Stimulated activated CD4-positive, alpha-beta T cell treated with anti-CD3 and anti-CD28 coated beads, Interleukin-4, amount 100 ng/mL, for 4 hours (primary cell): ENCODE measurements at places on chromosomes 5 and 9.

DNA sequence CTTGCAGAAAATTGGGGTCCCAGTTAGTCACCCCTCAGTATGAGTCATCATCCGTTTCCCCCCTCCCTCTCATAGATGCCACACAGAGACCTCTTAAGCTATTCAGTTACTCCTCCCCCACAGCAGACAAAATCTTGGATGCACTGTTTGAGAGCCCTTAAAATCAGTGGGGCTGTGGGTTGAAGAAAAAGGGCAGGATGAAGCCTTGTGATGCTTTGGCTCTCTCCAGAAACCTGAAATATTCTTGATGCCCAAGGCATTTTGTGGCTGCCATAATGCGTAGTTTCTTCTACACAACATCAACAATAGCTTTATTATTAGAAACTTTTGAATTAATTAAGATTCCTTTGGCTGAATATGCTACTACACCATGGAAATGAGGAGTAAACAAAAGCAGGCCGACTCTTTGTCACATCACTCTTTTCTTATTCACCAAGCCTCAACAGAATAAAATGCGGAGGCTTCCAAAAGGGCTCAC is 133.8 kb downstream of the MRPS30 start:
- no peak for DNase-seq

DNA sequence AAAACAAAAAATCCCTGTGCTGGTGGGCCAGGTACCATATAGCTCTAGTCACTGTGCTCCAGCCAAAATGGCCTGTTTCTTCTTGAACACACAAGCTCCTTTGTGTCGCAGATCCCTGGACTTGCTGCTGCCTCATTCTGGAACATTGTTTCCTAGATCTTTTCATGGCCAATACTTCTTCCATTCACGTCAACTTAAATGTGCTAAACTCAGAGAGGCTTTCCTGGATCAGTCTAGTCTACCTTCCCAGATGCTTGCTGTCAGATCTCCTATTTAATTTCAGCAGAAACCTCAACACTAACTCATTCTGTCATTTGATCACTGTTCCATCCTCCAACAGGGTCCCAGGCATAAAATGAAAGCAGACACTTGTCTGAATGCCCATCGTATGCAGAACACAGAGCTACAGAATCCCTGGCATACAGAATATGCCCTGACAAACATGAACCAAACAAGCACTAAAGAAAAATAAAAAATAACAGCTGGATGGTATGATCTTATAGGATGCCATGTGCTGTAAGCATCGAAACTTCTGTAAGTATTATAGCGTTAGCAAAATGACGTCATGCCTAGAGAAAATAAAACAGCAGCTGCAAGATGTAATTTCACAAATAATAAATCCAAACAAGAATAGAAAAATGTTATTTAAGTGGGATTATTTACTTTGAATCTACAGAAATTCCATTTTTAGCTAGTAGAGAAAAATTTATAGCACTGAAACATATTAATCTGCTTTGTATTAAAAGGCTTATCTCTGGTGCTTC is 403.7 kb upstream of the DAP start:
- no peak for DNase-seq

GRCh38 chr5:52626312-52626711 is 161.4 kb upstream of the ITGA1 start:
- DNase-seq: no peak

- DNase-seq: no peak
Measured at GRCh38 chr5:32217886-32218396, 43.8 kb upstream of the GOLPH3 start.

DNA sequence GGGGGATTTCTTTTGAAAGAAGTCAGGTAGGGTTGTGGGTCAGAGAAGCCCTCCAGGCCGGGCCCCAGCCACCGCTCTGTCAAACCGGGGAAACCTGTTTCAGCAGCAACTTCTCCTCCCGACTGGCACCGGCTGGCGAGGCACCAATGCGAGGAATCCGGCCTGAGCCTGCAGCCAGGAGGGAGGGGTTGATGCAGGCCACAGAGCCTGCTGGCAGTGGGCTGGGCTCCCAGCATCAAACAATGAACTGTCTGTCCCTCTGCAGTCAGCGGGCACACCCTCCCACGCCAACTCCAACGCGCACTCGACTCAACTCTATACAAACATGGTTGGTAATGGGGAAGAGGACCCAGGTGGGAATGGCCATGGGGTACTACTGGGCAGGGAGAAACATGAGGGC is 12.1 kb downstream of the PCDH1 start:
- DNase-seq: no peak

DNA sequence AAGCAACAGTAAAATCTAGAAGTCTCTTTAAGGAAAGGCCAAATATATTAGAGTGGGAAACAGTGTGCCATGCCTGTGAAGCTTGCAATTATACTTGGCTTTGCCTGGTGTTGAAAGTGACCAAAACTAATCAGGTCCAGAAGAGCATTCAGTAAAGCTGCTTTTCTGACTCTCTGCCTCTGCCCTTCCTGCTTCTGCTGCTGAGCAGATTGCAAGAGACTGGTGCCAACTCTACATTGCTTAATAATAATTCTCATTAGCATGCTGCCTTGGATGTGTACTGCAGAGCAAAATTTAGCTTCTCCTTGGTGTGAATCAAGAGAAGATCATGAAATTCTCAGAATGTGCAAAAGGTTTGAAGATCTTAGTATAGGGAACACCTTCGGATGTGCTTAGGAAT is 120.4 kb upstream of the RFX3 start:
- no peak for DNase-seq

DNA sequence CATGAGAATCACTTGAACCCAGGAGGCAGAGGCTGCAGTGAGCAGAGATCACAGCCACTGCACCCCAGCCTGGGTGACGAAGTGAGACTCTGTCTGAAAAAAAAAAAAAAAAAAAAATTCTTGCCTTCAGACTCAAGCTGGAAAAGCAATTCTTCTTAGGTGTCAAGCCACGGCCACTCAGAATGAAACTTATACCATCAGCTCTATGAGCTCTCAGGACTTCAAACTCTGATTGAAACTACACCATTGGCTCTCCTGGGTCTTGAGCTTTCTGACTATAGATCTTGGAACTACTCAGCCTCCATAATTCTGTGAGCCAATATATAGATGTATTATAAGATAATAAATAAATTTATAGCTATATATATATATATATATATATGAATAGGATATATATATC is 12.9 kb upstream of the FGF10 start:
- DNase-seq: no peak

- no peak for DNase-seq
Measured at GRCh38 chr9:107093365-107094060, 189.6 kb upstream of the RAD23B start.

GRCh38 chr5:146025114-146025680 is 80.2 kb downstream of the PLAC8L1 start:
- DNase-seq: no peak

GRCh38 chr5:5158472-5158895 is 18.4 kb downstream of the ADAMTS16 start:
- DNase-seq: no peak

GRCh38 chr9:35114840-35115628 is 628 bp downstream of the ATOSB start:
- DNase-seq: no peak

DNA sequence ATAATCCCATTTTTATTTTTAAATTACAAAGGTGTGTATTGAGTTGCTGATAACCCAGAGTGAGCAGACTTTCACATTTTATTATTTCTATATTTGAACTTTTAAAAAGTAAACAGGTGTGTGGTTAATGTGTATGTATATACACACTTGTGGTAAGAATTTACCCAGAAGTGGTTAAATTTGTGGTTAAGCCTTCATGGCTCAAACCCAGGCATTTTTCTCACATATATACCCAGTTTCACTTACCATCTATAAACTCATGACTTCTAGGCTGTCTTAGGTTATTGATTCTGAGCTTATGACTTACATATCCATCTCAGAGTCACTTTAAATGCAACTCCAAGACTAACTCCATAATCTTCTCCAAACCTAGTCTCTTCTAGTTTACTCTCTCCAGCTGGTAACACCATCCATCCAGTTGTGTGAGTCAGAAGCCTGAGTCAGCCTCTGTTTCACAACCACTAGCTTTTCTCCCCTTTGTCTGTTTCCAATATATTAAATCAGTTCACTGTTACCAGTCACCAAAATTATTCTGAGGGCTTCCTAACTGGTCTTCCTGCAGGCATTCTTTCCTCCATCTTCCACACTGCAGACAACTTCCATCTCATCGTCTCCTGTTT is 20.2 kb downstream of the ZBED3 start:
- no peak for DNase-seq

DNA sequence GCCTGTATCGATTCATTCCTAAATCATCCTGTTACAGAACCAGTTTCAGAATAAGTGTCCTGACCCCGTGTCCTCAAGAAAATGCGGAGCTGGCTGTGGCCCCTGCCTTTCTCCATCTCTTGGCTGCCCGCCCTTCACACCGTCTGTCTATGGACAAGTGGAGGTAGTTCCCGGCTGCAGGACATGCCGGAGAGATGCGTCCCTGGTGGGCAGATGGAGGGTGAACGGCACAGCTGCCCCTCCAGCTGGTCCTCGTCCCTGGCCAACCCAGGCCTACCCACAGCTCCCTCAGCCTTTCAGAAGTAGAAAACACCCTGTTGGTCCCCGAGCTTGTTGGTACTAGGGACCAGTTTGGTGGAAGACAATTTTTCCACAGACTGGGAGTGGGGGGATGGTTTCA is 14.8 kb upstream of the EXOC3 start:
- no peak for DNase-seq

DNA sequence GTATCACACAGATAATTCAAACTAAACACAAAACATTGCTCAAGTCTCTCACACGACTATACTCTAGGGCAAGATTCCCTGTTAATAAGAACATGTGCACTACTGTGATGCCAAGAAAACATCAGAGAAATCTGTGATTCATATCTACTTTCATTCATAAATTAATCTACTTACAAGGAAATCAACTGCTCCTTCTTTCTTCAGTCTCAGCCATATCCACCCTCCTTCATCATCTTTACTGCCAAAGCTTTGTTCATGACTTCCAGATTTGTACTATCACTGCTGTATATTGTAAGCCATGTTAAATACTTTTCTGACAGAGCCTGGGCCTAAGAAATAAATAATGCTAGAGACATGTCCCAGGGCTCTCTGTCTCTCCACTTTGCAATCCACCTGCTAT is 35.1 kb downstream of the CTNNAL1 start:
- no peak for DNase-seq

DNA sequence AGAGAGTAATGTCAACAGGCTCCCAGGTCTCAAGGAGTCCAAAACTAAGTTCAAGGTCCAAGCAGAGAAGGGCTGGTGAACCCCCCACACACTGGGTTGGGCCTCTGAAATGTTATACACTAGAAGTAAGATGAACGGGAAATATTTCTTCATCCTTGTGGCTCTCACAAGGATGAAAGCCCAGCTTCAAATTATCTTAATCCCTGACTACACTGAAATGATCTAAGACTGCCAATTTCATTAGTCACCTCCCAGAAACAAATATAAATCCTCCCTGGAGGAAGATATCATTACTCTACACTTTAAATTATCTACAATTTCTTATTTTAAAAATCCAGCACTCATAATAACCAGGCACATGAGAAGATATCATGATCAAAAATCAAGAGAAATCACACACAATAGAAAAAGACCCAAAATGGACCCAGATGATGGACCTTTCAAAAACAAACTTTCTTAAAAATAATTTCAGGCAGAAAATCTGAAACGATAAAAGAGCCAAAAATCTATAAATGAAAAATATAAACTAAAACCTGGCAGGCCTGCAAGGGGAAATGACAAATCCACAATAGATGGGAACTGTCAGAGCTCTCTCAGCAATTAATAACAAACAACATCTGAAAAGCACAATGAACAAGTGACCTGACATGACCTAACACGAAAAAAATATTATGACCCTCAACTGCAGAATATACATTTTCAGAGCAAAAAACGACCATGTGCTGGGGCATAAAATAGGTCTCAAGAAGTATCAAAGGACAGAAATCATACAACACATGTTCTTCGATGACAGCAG is 117.4 kb downstream of the GPR21 start:
- no peak for DNase-seq

DNA sequence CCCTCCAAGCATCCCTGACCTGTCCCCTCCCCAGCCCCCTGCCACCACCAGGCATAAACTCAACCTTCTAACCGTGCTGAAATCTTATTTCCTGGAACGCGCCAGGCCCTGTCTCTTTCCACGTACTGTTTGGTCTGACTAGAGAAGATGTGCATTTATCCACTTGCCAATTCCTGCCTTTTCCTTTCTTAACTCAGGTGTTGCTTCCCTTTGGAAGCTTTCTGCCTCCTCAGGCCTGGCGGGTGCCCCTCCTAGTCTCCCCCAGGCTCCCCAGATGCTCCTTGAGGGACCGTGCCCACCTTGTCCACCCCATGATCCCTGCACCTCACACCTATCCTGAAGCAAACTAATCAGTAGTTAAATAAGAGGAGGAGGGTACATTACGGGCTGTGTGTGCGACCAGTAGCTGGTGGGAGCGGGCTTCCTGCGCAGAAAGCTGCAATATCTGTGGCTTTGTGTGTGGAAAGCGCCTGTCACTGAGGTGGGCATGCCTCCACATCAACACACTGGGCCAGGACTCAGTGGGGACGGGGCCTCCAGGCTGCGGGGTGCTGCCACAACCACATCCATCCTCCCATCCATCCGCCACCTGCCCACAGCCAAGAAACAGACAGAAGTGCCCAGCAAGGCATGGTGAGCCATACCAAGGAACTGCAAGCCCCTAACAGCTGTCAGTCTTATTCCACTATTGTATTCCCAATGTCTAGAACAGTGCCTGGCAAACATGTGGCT is 73.5 kb downstream of the COL23A1 start:
- DNase-seq: no peak

- DNase-seq: no peak
Measured at GRCh38 chr9:19935422-19935821, 146.6 kb upstream of the SLC24A2 start.

DNA sequence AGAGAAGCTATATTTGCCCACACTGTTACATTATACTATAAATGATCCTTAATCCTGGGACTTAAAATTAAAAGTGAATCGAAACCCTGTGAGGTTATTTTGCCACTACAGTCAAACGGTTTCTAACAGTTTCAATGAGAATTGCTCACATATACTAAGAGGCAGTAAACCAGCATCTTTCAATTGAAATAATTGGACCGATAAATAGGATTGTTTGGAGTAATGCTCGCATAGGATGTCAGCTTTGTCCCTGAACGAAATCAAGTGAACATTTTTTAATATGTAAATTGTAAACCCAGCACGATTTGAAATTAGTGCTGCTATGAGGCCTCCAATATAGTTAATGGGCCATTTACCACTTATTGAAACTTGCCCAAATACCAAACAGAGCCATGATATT is 60.5 kb downstream of the ELAVL2 start:
- DNase-seq: no peak

DNA sequence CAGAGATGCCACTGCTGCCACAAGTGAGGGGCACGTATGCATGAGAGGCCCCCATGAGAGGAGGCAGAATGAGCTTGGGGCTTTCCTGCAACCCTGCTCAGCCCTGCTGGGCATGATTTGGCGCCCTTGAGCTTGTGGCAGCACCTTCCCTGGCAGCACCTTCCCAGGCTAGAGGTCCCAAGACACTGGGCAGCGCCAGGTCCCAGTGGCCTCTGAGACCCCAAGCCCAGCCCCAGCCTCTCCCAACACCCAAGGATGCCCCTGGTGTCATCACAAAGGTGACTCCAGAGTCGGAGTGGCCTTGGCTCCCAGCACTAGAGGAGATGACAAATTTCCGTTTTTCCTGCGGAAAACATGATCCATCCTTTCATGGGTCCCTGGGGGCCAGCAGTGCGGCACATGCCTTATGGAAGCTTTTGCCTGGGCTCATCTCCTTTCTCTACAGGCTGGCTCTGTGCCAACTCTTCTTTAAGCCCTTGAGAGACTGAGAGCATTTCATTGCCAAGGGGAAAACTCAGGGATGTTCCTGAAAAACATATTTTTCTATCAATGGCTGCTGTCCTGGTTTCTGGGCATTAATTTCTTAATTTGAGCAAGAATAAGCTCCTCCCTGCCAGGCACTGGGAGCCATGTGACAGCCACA is 77.1 kb upstream of the ADAMTS2 start:
- DNase-seq: no peak
